ENCODE measurements at places on chromosomes 6 and 20.

DNA sequence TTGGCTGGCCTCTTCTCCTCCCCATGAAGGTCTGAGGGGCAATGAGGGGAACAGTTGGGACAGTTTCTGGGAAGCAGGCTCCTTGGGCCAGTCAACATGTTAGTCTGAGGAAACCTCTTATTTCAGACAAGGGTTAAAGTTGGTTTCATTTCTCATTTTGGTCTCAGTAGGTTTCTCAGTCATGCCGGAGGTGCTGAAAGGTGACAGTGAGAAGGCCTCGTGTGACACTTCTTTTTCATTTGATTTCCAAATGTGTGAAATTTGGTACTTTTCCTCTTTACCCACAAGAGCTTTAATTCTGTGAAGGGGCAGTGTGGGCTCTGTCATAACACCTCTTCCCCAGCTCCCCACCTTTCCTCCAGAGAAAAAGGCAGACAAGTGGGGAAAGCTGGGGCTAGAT is 7.5 kb upstream of the GLP1R start:
- DNase-seq: no peak

DNA sequence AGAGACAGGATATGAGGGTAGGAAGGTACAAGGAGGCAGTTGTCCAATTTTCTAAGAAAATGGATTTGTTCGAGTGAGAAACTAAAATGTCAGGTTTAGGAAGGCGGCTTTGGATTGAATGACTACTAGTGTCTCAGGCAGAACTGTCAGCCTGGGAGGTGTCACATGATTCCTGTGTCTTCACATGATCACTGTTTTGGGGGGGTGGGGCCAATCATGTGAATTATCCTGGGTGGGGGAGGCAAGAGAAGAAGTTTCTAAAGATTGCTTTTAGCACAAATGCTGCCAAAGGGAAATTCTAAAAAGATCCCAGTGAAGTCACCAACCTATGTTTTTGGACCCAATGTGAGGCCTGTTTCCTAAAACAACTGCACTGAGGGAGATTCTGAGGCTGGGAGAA is 2.3 kb downstream of the SIRPA start:
- DNase-seq: no peak

GRCh38 chr6:129766959-129767728 is 57.2 kb upstream of the ARHGAP18 start:
- DNase-seq: peak; percentile 49

GRCh38 chr20:17941826-17942196 is 26.8 kb downstream of the SNX5 start:
- DNase-seq: no peak

DNA sequence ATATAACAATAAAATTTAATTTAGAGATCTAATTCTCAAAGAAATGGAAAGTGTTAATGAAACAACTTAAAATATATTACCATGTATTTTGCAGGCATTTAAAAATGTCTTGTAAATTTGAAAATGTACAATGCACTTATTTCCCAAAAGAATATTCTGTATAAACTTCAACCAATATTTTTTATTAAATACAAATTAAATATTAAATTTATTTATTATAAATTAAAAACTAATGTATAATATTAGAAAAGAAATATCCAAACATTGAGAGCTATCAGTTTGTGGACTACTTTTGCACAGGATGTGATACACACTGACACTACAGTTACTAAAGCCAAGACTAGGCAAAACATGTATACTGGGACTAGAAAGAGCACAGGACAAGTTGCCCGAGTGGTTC is 707.0 kb upstream of the NRSN1 start:
- no peak for DNase-seq

- DNase-seq: no peak
Measured at GRCh38 chr20:10119336-10119735, 84.5 kb downstream of the ANKEF1 start.
